Naive thymus-derived CD4-positive, alpha-beta T cell (primary cell): ENCODE measurements at places on chromosomes 7 and 10. TPM values are rescaled to one million over a fixed set of nuclear protein-coding genes. Genes with fewer than 3 reads are reported as not detected.

Gene UPK3BL2
- 22.8 and 26.4 TPM in 2 replicates for total RNA-seq

Gene CFAP43
- not detected for total RNA-seq

- peak overlapping the region; percentile 89 for H3K27ac ChIP-seq
- no peak for DNase-seq
- H3K4me3 ChIP-seq, result peak overlapping the region; percentile 70
- H3K27me3 ChIP-seq, result no peaks in the 10 kb centered on the region
These were observed 7.9 kb downstream of the NUB1 start for GRCh38 chr7:151349507-151349853.

GRCh38 chr10:57696641-57697040 lies 571.1 kb downstream of the IPMK start:
- no peaks in the 10 kb centered on the region for H3K27me3 ChIP-seq
- H3K4me3 ChIP-seq, result no peak overlapping the region
- no peak for DNase-seq
- H3K27ac ChIP-seq, result no peak overlapping the region
- no peaks in the 10 kb centered on the region for H3K36me3 ChIP-seq

- no peaks in the 10 kb centered on the region for H3K36me3 ChIP-seq
- no peaks in the 10 kb centered on the region for H3K27me3 ChIP-seq
- no peak overlapping the region for H3K27ac ChIP-seq
- no peak for DNase-seq
These were observed 55.2 kb upstream of the EZH2 start for GRCh38 chr7:148939128-148939755.

- H3K36me3 ChIP-seq, result peaks cover 3% of the 10 kb centered on the region
- no peaks in the 10 kb centered on the region for H3K27me3 ChIP-seq
- H3K27ac ChIP-seq, result no peak overlapping the region
- no peak overlapping the region for H3K4me3 ChIP-seq
- no peaks in the 10 kb centered on the region for H3K4me1 ChIP-seq
- no peak for DNase-seq
These were observed 52.7 kb downstream of the TASOR2 start for GRCh38 chr10:5737352-5737751.

Gene INA
- not detected for total RNA-seq

Gene NKX1-2
- not detected for total RNA-seq

DNA sequence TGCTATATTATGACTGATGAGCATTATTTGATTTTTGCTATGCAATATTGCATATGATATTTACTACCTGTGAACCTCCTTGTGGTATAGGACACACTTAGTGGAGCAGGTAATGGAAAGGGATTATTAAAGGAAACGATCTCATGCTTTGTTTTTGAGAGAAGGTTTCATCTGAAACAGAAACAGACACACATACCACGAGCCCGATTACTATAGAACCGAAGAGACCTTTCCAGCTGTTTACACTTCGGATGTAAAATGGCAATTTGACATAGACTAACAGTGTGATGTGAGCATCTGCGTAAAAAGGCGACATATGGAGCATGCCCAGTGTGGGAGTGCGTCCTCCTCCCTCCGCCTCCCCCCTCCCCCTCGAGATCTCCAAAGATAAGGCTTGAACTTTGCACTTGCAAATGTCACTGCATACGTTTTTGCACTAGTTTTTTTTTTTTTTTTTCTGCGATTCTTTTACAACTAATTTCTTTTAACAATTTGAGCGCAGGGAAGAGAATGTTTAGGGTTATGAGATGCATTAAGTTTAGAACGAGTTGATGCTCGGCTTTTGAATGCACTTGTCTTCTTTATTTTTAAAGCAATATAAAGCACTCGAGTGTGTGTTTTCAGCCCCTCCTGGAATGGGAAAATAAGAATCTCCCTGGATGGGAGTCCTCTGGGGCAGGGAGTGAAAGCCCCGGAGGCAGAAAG lies 251.0 kb downstream of the NSUN6 start:
- no peaks in the 10 kb centered on the region for H3K27me3 ChIP-seq
- no peak for DNase-seq
- no peak overlapping the region for H3K4me3 ChIP-seq
- H3K4me1 ChIP-seq, result no peaks in the 10 kb centered on the region
- H3K27ac ChIP-seq, result no peak overlapping the region
- H3K36me3 ChIP-seq, result no peaks in the 10 kb centered on the region

Gene NME8
- total RNA-seq, result 5.5 TPM

GRCh38 chr7:115475761-115476385 lies 554.0 kb downstream of the MDFIC start:
- no peaks in the 10 kb centered on the region for H3K36me3 ChIP-seq
- no peaks in the 10 kb centered on the region for H3K27me3 ChIP-seq
- no peaks in the 10 kb centered on the region for H3K4me1 ChIP-seq
- H3K27ac ChIP-seq, result no peak overlapping the region
- DNase-seq, result no peak
- H3K4me3 ChIP-seq, result no peak overlapping the region

DNA sequence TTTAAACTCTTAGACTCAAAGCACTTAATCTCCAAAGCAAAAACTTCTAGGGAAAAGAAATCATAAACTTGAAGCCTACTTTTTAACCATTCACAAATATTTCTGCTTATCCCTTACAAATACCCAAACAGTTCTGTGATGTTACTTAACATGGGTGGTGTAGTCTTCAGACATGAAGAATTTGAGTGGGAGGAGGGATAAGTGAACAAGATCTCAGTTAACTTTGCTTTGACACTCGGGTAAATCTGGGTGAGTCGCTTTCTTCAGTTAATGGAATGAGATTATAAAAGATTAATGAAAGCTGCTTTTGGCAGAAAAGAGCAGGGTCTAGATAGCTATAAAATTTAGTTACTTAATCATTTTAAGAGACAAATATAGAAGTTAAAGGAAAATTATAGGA lies 47.5 kb downstream of the RNF133 start:
- DNase-seq, result no peak
- no peak overlapping the region for H3K4me3 ChIP-seq
- no peaks in the 10 kb centered on the region for H3K36me3 ChIP-seq
- no peaks in the 10 kb centered on the region for H3K27me3 ChIP-seq
- H3K4me1 ChIP-seq, result no peaks in the 10 kb centered on the region
- H3K27ac ChIP-seq, result no peak overlapping the region

DNA sequence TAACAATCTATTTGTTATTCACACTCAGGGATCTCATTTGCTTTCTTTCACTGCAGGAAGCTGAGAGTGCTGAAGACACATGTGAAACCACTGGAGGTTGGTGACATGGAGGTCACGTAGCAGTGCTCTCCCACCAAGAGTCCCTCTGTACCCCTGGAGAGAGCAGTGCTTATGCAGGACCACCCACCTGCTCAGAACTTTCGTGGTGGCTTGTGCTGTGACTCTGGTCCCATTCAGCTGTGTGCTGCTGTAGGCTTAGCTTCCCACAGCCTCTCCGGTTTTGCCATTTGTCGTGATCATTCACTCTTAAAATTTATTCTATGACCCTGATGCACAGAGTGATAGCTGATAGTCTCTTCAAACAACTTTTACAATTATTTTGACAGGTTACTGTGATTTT lies 96.0 kb upstream of the RSU1 start:
- H3K4me3 ChIP-seq, result no peak overlapping the region
- H3K27ac ChIP-seq, result no peak overlapping the region
- no peaks in the 10 kb centered on the region for H3K4me1 ChIP-seq

GRCh38 chr10:69303632-69304051 lies 25.3 kb downstream of the HK1 start:
- H3K36me3 ChIP-seq, result no peaks in the 10 kb centered on the region
- H3K4me3 ChIP-seq, result no peak overlapping the region
- H3K4me1 ChIP-seq, result no peaks in the 10 kb centered on the region
- no peak overlapping the region for H3K27ac ChIP-seq

- H3K27ac ChIP-seq, result no peak overlapping the region
- no peaks in the 10 kb centered on the region for H3K4me1 ChIP-seq
These were observed 132.1 kb downstream of the SMURF1 start for GRCh38 chr7:99011706-99012404.

Gene GFRA1
- not detected in 2 replicates for total RNA-seq

Gene ABCC2
- total RNA-seq, result 2.8 TPM

DNA sequence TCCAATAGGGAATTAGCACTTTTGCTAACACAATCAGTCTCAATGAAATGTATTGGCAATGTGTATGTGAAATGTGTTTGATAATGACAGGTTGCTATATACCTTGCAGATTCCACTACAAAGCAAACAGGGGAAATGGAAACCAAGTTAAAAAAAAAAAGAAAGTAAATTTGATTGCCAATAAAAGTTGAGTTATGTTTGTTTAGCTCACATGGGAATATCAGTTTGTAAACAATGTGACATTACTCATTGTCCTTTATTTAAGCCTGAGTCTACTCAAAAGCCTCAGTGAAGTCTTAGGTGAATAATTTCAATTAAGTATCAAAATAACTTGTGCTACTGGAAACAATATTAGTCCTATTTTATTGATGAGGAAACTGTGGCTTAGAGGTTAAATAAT lies 285.2 kb downstream of the CACNA2D1 start:
- no peak for DNase-seq
- H3K27ac ChIP-seq, result no peak overlapping the region
- H3K4me1 ChIP-seq, result no peaks in the 10 kb centered on the region
- no peak overlapping the region for H3K4me3 ChIP-seq
- H3K27me3 ChIP-seq, result no peaks in the 10 kb centered on the region

- no peak overlapping the region for H3K4me3 ChIP-seq
- no peak overlapping the region for H3K27ac ChIP-seq
- no peaks in the 10 kb centered on the region for H3K4me1 ChIP-seq
- H3K27me3 ChIP-seq, result no peaks in the 10 kb centered on the region
- no peak for DNase-seq
These were observed 13.2 kb downstream of the HYCC1 start for GRCh38 chr7:23000597-23001360.

GRCh38 chr7:150367677-150368095 lies 936 bp upstream of the REPIN1 start:
- H3K36me3 ChIP-seq, result no peaks in the 10 kb centered on the region
- H3K4me1 ChIP-seq, result peaks cover 11% of the 10 kb centered on the region
- peak overlapping the region; percentile 83 for H3K27ac ChIP-seq
- no peaks in the 10 kb centered on the region for H3K27me3 ChIP-seq
- H3K4me3 ChIP-seq, result peak overlapping the region; percentile 99

- H3K27me3 ChIP-seq, result no peaks in the 10 kb centered on the region
- no peak overlapping the region for H3K27ac ChIP-seq
- no peaks in the 10 kb centered on the region for H3K36me3 ChIP-seq
These were observed 109.7 kb upstream of the NAMPT start for GRCh38 chr7:106394526-106394925.

Gene NAT16
- total RNA-seq, result not detected

DNA sequence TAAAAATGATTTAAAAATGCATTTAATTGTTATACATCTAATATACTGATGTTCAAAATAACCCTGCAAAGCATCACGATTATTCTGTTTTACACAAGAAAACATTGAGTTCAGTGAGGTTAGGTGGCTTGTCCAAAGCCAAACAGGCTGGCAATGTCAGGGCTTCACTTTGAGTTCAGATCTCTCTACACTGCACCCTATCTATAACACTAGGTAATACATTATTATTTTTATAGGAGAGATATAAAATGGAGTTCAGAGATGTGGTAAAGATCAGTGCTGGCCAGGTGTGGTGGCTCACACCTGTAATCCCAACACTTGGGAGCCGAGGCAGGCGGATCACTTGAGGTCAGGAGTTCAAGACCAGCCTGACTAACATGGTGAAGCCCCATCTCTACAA lies 165.9 kb upstream of the MYO3A start:
- no peak for DNase-seq
- no peak overlapping the region for H3K27ac ChIP-seq
- no peaks in the 10 kb centered on the region for H3K4me1 ChIP-seq
- H3K4me3 ChIP-seq, result no peak overlapping the region
- no peaks in the 10 kb centered on the region for H3K27me3 ChIP-seq

DNA sequence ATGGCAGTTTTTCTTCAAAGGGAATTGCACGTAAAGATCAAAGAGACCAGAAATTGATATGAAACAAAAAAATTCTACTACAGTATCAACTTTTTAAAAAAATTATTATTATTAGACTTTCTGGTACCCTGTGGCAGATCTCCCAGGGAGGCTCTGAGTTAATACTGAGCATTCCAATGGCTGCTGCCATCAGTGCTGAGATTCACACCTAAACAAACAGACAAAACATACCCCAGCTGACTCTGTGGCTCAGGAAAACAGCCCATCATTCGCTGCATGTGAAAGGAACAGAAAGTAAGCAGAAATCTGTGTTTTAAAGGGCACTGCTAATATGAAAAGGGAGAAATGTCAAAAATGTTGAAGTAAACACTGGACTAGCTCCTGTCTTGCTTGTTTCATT lies 118.4 kb downstream of the GRM3 start:
- H3K4me1 ChIP-seq, result no peaks in the 10 kb centered on the region
- no peaks in the 10 kb centered on the region for H3K27me3 ChIP-seq
- H3K36me3 ChIP-seq, result no peaks in the 10 kb centered on the region
- H3K27ac ChIP-seq, result no peak overlapping the region
- no peak overlapping the region for H3K4me3 ChIP-seq

Gene OR9A2
- not detected for total RNA-seq

DNA sequence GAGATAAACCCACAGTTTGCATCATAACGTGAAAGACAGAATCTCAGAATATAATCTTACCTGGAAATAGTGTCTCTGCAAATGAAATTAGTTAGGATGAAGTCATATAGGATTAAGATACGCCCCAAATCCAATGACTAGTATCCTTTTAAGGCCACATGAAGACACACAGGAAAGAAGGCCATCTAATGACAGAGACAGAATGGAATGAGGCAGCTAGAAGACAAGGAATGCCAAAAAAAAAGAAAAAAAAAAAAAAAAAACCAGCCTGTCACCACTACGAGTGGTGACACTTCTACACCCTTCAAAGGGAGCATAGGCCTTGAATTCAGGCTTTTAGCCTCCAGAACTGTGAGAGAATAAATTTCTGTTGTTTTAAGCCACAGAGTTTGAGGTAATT lies 82.9 kb downstream of the HYCC1 start:
- H3K4me3 ChIP-seq, result no peak overlapping the region
- no peaks in the 10 kb centered on the region for H3K27me3 ChIP-seq
- H3K4me1 ChIP-seq, result no peaks in the 10 kb centered on the region
- no peak overlapping the region for H3K27ac ChIP-seq

Gene OR2A5
- not detected for total RNA-seq

DNA sequence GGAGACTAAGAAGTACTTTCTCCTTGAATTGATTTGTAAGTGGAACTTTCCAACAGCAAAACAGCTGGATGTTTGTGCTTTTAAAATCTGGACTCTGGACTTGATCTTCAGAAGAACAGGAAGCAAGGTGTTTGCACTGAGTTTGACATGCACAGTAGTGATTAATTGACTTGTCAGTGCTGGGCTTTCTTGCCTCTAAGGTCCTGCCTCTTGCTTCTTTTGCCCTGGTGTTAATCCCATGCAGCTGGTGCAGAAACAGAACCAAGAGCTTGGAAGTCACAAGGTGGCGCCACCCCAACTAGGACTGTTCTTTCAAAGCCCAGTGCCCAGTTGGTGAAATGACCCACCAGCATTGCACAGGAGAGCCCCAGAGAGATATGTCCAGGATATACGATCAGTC lies 66.8 kb upstream of the SEPHS1 start:
- H3K36me3 ChIP-seq, result no peaks in the 10 kb centered on the region
- H3K27ac ChIP-seq, result no peak overlapping the region
- no peaks in the 10 kb centered on the region for H3K4me1 ChIP-seq
- H3K4me3 ChIP-seq, result no peak overlapping the region
- DNase-seq, result no peak
